Endothelial cell (in vitro differentiated cells): ENCODE measurements at places on chromosomes 6 and 20. TPM values are rescaled to one million over a fixed set of nuclear protein-coding genes. Genes with fewer than 3 reads are reported as not detected.

DNA sequence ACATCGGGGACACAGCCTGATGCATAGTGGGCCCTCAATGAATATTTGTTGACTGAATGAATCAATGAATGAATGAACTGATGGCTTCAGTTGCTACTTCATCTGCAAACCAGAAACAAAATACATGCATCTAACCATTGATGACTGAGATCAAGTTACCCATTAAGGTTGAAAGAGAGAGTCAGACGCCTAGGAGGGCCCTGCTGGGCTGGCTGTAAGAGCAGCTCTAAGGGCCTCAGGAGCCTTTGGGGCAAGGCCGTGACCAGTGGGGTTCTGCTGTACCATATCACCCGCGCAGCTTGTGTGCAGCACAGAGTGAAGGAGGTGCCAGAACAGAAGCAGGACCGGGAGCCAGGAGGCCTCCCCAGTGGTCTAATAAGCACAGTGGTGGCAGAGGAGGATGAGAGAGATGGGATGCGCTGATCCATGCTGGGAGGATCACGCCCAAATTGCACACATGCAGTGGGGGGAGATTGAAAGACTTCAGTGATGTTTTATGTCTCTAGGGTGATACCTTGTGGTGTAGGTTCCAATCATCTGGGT is 96.1 kb upstream of the KCNG1 start:
- DNase-seq: no peak

DNA sequence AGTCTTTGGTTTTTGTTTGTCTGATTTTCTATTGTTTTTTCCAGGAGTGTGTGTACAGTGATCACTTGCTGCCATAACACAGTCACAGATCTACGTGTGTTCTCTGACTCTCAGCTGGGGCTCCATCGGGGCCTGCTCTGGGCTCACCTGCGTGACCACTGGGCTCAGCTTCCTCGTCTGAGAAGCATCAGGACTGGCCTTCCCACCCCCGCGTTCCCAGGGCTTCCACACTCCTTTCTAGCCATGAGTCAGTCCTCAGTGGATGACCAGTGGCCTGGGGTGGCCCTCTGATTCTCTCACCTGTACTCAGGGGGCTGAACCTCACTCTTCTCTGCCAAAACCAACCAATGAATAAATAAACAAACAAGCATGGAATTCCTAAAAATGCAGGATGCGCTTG is 14.5 kb downstream of the THBS2 start:
- no peak for DNase-seq

DNA sequence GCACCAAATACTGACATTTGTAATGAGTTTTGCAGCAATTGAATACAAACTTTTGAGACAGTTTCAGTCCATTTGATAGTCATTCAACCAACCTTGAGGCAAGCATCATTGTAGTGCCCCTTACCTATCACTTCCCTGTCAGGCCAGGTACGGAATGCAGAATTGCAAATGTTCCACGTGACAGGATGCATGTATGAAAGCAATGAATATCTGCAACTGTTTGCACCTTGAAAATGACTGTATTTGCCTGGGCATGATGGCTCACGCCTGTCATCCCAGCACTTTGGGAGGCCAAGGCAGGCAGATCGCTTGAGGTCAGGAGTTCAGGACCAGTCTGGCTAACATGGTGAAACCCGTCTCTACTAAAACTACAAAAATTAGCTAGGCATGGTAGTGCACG is 146.0 kb upstream of the SCGN start:
- no peak for DNase-seq

ADGRF5 gene
- total RNA-seq: 250 TPM

BPIFA3 gene
- not detected for total RNA-seq

SAMD10 gene
- total RNA-seq: 5.0 TPM

DNA sequence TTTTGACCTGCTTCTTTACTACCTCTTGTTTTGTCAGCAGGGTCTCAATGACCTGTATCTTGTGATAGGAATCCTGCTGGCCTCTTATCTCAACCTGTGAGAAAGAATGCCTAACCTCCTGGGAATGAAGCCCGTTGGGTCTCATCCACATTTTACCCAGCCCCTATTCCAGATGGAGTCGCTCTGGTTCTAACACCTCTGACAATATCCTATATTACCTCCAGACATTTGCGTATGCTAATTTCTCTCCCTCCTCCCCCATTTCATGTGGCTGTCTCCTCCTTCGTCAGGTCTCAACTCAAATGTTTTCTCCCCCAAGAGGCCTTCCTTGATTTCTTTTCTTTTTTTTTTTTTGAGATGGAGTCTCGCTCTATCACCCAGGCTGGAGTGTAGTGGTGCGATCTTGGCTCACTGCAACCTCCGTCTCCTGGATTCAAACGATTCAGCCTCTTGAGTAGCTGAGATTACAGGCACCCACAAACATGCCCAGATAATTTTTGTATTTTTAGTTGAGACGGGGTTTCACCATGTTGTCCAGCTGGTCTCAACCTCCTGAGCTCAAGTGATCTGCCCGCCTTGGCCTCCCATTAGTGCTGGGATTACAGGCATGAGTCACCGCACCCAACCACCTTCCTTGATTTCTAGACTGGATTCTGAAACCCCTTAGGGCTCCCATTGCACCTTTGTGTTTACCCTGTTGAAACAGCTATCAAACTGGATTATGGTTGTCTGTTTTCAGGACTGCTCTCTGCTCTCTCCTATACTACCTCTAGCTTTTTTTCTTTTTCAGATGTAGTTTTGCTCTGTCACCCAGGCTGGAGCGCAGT is 49.5 kb upstream of the B4GALT5 start:
- no peak for DNase-seq

NHLRC1 gene
- total RNA-seq: 0.64 TPM

PNLDC1 gene
- total RNA-seq: not detected

GRCh38 chr6:167687116-167687725 is 139.5 kb upstream of the AFDN start:
- no peak for DNase-seq

- no peak for DNase-seq
Observed at GRCh38 chr6:107444277-107444676, 15.1 kb downstream of the PDSS2 start.

CAP2 gene
- 4.4 TPM for total RNA-seq

- no peak for DNase-seq
Observed at GRCh38 chr6:90062667-90063066, 168.4 kb downstream of the GJA10 start.

- no peak for DNase-seq
Observed at GRCh38 chr6:88013554-88013953, 34.1 kb upstream of the SPACA1 start.

GRCh38 chr6:35202066-35202546 is 11.7 kb upstream of the SCUBE3 start:
- no peak for DNase-seq

DNA sequence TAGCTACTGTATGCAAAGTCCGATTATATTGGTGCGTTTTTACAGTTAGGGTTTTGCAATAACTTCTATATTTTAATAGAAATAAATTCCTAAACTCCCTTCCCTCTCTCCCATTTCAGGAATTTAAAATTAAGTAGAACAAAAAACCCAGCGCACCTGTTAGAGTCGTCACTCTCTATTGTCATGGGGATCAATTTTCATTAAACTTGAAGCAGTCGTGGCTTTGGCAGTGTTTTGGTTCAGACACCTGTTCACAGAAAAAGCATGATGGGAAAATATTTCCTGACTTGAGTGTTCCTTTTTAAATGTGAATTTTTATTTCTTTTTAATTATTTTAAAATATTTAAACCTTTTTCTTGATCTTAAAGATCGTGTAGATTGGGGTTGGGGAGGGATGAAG is 13.7 kb upstream of the PLCG1 start:
- no peak for DNase-seq

- no peak for DNase-seq
Observed at GRCh38 chr6:14804001-14804784, 441.7 kb upstream of the JARID2 start.

PCNA gene
- total RNA-seq: 77.1 TPM

SLC2A10 gene
- 19.4 TPM for total RNA-seq

GRCh38 chr20:48592107-48592940 is 235.5 kb downstream of the PREX1 start:
- no peak for DNase-seq

DNA sequence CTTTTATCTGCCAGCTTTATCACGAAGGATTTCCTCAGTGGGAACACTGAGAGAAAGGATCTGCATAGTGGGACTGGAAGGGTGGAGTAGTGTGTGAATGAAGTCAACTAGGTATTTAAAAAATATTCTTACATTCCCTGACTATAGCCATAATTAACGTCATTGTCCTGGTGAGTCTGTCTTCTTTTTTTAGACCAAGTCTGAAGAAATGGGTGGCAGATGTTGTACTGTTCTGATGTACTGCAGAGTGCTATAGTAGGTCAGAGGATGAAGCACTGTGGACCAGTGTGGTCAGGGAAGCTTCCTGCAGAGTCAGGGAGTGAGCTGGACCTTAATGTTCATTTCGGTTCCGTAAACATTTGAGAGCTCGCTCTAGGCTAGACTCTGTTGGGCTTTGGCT is 11.9 kb downstream of the TULP4 start:
- DNase-seq: no peak

GRCh38 chr20:41645372-41645771 is 27.2 kb upstream of the CHD6 start:
- DNase-seq: no peak

DNA sequence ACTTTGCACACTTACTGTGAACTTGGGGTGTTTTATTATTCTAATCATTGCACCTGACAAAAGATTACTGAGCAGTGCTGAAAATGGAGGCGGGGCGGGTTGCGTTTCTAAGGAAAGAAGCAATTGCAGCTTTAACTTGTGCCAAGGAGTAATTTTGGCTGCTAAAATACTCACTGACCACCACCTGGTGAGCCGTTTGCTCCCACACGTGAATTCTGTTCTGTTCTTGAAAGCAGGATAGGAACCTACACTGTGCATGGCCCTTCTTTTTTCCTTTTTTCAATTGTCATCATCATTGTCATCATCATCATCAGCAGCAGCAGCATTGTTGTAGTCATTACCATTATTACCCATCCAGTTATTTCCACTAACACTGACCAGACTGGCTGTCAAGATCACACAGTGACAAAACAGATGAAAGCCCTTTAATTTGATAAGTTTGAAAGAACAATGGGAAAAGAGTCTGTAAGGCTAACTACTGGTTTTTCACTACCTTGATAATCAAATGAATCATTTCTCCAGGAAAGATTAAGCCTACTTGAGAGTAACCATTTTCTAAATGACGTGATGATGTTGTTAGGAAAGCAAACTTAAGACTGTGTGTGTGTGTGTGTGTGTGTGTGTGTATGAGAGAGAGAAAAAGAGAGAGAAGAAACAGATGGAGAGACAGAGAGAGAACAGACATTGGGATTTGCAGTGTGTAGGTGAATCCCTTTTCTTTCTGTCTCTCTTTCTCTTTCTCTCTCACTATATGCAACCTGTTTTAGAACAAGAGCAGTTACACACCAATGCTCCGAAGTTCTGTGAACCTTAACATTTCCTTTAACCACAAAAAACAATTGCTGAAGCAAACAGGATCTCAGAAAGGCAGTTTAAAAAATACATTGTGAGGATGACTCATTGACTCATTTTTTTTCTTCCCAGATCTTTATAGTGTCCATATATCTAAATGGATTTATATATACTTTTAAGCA is 3.8 kb downstream of the RIPOR2 start:
- no peak for DNase-seq

PRR18 gene
- total RNA-seq: 1.1 TPM
